Mesothelial cell of epicardium (in vitro differentiated cells): ENCODE measurements at places on chromosomes 7 and 10.
A peak's percentile ranks its signal among the peaks of the same experiment; 100 is the strongest.

DNA sequence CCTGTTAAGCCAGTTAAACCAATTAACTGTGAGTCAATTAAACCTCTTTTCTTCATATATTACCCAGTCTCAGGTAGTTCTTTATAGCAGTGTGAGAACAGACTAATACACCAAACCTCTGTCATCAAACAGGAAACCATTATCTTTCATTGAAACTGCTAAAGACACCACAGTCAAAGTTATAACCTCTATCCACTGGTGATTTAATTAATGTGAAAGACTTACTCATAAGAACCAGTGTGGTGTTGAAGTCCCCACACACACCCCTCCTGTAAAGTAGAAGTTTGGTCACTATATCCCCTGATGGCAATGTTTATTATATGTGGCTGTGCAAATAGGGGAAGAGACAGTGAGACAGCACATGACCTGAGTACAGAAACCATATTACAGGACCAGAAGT lies 228.1 kb downstream of the NEBL start:
- no peaks in the 10 kb centered on the region for H3K27me3 ChIP-seq
- peaks cover 31% of the 10 kb centered on the region for H3K4me1 ChIP-seq
- H3K36me3 ChIP-seq = no peaks in the 10 kb centered on the region
- no peak for DNase-seq

GRCh38 chr10:100999742-101000126 lies at the start of gene LZTS2:
LZTS2 (plus strand) TSS chr10:100999808; CDS start chr10:101002539, 2,731 bp downstream.
- H3K4me3 ChIP-seq = peak within 1 kb of the TSS; percentile 84
- peaks cover 2% of the 10 kb centered on the region for H3K36me3 ChIP-seq
- no peaks in the 10 kb centered on the region for H3K27me3 ChIP-seq
- H3K4me1 ChIP-seq = peaks cover 45% of the 10 kb centered on the region
- no peak for DNase-seq
- peak within 1 kb of the TSS; percentile 98 for H3K27ac ChIP-seq

GRCh38 chr10:28431139-28431538 lies 101.8 kb upstream of the WAC start:
- no peak overlapping the region for H3K4me3 ChIP-seq
- H3K4me1 ChIP-seq = peaks cover 9% of the 10 kb centered on the region
- no peak for DNase-seq

- peaks cover 25% of the 10 kb centered on the region for H3K36me3 ChIP-seq
- H3K4me3 ChIP-seq = no peak overlapping the region
- H3K27me3 ChIP-seq = no peaks in the 10 kb centered on the region
- H3K4me1 ChIP-seq = no peaks in the 10 kb centered on the region
- DNase-seq = no peak
- H3K27ac ChIP-seq = no peak overlapping the region
These were observed 32.8 kb upstream of the STRIP2 start for GRCh38 chr7:129401228-129401966.

GRCh38 chr10:33244354-33244967 lies 90.0 kb downstream of the NRP1 start:
- no peak overlapping the region for H3K4me3 ChIP-seq
- H3K27ac ChIP-seq = no peak overlapping the region
- no peak for DNase-seq
- peaks cover 14% of the 10 kb centered on the region for H3K36me3 ChIP-seq
- H3K27me3 ChIP-seq = no peaks in the 10 kb centered on the region

- no peak overlapping the region for H3K27ac ChIP-seq
- no peak for DNase-seq
- H3K4me1 ChIP-seq = peaks cover 44% of the 10 kb centered on the region
- peak overlapping the region; percentile 61 for H3K4me3 ChIP-seq
These were observed 3.4 kb upstream of the GAL3ST4 start for GRCh38 chr7:100171840-100172239.

DNA sequence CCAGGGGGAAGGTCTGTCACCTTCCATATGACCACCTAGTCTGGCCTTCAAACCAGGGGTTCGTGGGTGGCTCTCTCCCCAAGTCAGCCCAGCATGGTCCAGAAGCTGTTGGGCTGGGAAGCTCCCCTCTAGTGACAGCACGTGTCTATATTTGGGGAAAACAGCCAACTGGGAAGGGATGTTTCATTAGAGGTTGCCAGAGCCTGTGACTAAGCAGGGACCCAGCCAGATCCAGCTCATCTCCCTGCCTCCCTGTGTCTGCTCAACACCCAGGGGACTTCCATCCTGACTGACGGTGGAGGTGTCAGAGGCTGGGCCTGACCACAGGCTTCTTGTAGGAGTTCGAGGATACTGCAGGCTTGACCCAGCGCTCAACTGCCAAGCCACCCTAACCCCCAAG lies 10.5 kb downstream of the STYXL1 start:
- DNase-seq = no peak
- H3K36me3 ChIP-seq = peaks cover 2% of the 10 kb centered on the region
- no peak overlapping the region for H3K4me3 ChIP-seq
- no peaks in the 10 kb centered on the region for H3K27me3 ChIP-seq

- peaks cover 51% of the 10 kb centered on the region for H3K4me1 ChIP-seq
- H3K36me3 ChIP-seq = peaks cover 16% of the 10 kb centered on the region
- no peak overlapping the region for H3K4me3 ChIP-seq
- no peak for DNase-seq
- peak overlapping the region; percentile 80 for H3K27ac ChIP-seq
- H3K27me3 ChIP-seq = no peaks in the 10 kb centered on the region
These were observed 68.6 kb downstream of the ZMIZ1 start for GRCh38 chr10:79137300-79137756.

DNA sequence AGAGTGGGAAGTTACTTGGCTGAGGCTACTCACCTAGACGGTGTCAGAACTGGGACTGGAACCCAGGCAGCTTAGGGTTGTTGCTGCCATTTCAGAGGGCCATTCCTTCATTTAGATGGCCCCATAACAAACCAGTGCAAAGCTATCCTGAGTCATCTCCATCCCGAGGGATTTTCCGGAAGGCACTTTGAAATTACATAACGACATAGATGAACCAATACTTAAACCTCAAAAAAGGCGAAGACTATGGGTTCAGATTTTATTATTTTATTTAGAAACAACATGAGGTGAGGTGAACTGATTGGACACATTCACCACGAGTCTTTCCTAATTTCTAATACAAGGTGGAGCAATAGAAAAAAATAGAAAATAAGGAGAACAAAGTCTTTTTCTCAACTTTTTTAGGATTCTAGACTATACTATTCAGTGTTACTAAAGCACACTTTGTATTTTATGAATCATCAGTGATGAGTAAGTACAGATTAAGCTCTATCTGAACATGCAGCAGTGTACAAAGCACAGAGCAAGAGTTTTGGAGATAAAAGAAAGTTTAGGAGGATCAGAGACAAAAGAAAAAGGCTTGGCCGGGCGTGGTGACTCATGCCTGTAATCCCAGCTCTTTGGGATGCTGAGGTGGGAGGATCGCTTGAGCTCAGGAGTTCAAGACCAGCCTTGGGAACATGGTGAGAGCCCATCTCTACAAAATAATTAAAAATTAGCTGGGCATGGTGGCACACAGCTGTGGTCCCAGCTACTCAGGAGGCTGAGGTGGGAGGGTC lies 79.5 kb upstream of the SVIL start:
- no peak overlapping the region for H3K4me3 ChIP-seq
- H3K27me3 ChIP-seq = no peaks in the 10 kb centered on the region
- peak overlapping the region; percentile 50 for H3K27ac ChIP-seq
- peaks cover 20% of the 10 kb centered on the region for H3K4me1 ChIP-seq
- no peak for DNase-seq
